Stimulated activated CD4-positive, alpha-beta T cell treated with anti-CD3 and anti-CD28 coated beads, Interleukin-15, amount 100 ng/mL, for 1 hour (primary cell): ENCODE measurements at places on chromosomes 11 and 22.

DNA sequence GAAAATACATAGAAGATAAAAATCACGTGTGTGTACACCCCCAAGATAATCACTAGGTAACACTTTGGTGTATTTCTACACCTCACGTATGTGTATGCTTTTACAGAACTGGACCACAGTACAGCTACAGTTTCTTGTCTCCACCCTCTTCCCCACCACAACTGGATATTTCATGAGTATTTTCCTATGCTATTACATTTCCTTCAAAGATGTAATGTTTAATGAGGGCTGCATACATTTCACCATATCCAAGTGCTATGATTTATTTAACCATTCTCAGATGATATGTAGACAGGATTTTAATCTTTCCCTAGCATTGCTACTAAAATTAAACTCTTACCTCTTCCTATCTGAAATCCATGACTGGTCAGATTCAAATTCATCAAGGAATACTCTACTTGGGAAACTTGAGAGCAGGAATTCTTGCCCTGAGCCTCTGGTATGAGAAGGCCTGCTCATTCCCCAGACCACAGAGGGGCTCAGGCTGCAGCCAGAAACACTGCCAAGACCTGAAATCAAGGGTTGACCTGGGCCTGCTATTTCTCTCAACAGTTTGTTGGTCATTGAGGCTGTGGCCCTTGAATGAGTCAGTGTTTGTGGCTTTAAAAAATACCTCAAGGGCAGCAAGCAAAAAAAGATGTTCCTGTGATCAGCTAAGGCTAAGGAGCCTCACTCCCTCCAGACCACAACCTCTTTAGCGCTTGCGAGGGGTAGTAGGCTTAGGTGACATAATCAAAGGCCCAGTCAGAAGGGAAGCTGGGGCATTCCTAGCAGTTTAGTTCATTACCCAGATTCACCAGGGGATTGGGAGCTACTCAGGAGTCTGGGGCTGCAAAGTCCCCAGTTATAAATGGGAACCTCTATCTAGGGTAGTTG lies 55.5 kb downstream of the ABTB2 start:
- DNase-seq = no peak

- no peak for DNase-seq
Measured at GRCh38 chr11:68009391-68010089, 587 bp upstream of the ALDH3B1 start.

- no peak for DNase-seq
Measured at GRCh38 chr11:120964857-120965256, 59.0 kb upstream of the TBCEL start.

DNA sequence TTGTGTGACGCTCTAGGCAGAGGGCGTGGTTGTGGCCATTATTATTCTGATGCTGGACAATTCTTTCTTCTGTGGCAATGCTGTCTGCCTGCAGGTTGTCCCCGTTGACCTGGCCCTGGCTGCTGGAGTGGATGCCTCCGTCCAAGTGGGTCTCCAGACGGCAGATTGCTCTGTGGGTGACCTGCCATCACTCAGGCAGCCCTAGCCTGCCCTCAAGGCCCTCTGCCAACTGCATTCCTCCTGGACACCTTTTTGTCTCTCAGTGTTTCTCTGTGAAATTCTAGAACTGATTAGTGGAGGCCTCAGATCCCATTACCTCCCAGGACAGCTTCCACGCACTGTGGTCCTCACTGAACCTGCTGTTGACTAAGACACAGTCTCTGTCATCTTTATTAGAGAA lies 86.7 kb downstream of the TBC1D22A start:
- DNase-seq = no peak

GRCh38 chr22:29260031-29260560 lies 7.7 kb downstream of the RHBDD3 start:
- DNase-seq = no peak

DNA sequence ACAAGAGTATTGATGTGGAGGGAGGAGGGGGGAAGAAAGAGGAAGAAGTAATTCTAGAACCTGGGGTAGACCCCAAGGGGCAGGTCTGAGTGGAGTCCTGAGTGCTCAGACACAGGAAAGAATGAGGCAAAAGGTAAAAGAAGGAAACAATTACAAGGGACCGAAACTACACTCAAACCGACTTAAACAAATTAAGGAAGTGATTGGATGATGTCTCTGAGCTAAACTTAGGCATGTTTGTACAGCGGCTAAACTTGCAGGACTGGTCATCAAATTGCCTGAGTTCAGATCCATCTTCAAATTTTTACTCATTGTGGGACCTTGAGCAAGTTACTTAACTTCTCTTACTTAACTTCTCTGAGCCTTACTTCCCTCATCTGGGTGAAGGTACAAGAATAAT lies 86.3 kb upstream of the LRRC55 start:
- DNase-seq = no peak
